Hippocampal formation (tissue), 2 donors: ENCODE measurements at places on chromosomes 6 and 20.
A peak's percentile ranks its signal among the peaks of the same experiment; 100 is the strongest.

- no peak for DNase-seq
These were observed 119.9 kb upstream of the ASCC3 start for GRCh38 chr6:101001012-101001411.

- no peak for DNase-seq
These were observed 294.4 kb upstream of the CDH4 start for GRCh38 chr20:60957621-60958020.

DNA sequence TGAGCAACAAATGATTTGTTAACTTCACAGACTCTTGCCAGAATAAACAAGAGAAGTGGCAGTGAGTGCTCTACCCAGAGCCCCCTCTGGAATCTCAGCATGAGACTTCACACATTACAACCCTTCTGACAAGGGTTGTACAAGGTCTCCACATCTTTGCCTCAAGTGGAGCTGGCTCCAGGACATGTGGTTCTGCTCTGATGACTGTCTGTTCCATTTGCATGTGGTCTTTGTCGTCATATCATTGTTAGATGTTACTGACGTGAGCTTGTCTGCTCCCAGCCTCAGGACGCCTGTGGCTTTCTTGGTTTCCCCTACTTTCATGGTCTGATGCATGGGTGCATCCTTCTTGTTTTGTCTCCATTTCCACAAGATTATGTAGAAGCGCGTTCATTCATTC, 115.0 kb downstream of the SLC24A3 start:
- DNase-seq = no peak

DNA sequence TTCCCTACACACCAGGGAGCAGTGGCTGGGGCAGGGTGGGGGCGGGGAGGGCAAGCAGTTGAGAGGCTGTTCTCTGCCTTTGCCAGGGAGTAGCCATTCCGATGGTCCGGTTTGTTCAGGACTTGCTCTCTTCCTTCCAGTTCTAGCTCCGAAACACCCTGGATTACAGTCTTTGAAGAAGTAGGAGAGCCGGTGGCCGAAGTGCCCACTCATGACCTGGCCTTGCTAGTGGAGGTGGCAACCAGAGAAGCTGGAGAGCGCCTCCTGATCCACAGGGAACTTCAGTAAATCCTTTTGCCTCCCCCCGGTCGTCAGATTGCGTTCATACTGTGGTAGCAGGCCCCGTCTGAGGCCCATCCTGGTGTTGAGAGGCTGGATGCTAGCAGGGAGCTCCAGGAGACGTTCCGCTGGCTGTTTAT, 92.8 kb downstream of the ARID1B start:
- no peak for DNase-seq

GRCh38 chr20:1951436-1952115, 42.3 kb downstream of the PDYN start:
- no peak for DNase-seq

- DNase-seq = no peak
These were observed 118.0 kb downstream of the ANKS1A start for GRCh38 chr6:35007016-35007415.

GRCh38 chr6:116073765-116074440, 13.2 kb upstream of the FRK start:
- no peak for DNase-seq

DNA sequence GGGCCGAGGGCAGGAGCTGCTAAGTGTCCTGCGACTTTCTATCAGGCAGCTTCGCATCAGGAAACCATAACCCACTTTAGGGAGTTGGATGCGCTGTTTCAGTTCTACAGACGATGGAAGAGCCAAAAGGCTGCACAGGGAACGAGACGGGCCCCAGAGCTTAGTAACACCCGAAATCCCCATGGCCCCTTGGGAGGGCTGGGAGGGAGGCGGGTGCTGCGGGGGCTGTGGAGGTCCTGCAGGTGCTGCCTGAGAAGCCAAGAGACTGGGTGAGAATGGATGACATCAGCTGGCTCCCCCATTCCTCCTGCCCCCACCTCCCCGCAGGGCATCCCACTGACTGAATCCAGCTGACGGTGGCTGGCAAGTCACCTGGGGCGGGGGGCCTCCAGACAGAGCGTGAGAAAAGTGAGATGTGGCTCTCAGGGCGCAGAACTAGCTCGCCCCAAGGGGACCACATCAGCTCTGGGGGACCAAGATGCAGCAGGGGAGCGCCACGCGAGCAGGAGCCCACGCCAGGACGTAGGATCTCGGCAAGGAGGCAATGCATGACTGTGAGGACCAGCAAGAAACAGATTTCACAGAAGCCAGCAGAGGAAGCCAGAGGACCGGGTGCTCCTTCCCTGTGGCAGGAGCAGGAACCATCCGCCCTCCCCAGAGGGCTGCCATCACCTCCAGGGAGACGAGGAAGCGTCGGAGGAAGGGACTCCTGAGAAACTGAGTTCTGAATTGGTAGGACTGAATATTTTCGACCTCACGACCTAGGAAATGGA, 36.8 kb downstream of the PNLDC1 start:
- DNase-seq = no peak

DNA sequence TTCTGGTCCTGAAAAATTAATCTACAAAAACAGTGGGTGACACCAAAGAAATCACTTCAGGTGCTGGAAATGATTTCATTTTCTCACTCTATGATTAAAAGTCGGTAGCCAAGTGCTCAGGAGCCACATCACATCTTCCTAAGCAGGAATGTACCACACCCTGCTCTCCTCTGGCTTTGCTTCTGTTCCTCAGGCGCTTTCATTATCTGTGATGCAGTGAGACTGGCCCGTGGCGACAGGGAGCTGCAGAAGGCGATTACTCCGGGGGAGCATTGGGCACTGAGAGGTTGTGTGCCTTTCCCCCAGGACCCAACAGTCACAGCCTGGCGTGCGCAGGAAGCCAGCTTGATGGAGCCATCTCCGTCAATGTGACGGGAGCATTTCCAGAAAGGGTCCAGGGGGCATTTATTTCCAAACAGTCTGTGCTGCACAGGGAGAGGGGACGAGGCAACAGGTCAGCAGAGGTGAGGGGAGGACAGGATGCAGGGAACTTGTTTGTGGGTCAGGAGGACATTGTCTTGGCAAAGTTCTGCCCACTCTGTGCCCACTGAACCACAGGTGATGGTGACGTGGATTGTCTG, 5.6 kb upstream of the ZNF831 start:
- DNase-seq = no peak

- no peak for DNase-seq
These were observed 2.9 kb upstream of the BMP7 start for GRCh38 chr20:57269148-57269984.

GRCh38 chr6:97876711-97877110, 593.7 kb upstream of the MMS22L start:
- DNase-seq = no peak

GRCh38 chr6:150395388-150396009, 26.7 kb downstream of the IYD start:
- DNase-seq = peak; percentile 34

DNA sequence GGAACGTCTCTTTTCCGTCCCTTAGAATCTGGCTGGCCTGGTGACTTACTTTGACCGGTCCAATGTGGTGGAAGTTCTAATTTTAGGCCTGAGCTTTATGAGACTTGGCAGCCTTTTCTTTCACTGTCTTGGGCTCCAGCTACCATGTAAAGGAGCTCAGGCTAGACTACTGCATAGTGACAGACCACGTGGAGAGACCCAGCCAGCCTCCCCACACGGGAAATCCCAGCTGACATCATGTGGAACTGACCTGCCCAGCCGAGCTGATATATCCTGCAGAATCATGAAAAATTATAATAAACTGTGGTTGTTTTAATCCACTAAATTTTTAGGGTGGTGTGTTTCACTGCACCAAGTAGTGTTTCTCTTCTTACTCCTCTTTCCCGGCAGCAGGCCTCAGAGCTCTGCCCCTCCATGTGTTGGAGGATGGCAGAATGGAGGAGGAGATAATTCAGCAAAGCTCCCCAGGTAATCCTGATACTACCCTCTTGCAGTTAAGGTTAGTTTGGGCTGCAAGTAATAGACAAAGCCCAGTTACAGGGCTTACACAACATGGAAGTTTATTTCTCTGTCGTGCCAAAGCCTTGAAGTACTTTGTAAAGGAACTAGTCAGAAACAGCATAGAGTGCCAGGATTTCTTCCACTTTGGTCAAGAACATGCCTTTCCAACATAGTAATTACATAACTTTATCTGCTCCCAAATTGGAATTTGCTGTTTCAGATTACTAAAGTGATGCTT, 87.5 kb downstream of the SH3BGRL2 start:
- no peak for DNase-seq

DNA sequence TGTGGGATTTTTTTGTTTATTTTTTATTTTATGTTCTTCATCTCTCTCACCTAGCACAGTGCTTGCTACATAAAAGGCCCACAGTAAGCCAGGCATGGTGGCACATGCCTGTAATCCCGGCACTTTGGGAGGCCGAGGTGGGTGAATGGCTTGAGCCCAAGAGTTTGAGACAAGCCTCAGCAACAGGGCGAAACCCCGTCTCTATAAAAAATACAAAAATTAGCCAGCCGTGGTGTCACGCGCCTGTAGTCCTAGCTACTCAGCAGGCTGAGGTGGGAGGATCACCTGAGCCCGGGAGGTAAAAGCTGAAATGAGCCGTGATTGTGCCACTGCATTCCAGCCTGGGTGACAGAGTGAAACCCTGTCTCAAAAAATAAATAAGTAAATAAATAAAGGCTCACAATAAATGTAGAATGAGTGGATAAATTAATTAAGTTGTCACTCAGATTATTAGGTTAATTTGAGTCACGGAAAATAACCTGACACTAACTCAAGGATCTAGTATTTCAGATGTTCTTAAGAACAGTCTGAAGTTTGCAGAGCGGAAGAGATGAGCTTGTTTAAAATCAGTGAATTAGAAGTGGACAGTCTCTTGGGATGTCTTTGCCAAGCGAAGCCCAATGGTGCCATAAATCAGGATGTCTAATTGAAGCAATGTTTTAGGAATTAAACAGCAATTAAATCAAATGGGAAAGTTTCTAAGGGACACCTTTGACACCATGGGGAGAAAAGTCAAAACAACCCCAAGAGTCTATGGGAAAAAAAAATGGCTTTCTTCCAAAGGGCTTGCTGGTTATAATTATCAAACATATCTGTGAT, 214.4 kb downstream of the ZNF217 start:
- DNase-seq = no peak

DNA sequence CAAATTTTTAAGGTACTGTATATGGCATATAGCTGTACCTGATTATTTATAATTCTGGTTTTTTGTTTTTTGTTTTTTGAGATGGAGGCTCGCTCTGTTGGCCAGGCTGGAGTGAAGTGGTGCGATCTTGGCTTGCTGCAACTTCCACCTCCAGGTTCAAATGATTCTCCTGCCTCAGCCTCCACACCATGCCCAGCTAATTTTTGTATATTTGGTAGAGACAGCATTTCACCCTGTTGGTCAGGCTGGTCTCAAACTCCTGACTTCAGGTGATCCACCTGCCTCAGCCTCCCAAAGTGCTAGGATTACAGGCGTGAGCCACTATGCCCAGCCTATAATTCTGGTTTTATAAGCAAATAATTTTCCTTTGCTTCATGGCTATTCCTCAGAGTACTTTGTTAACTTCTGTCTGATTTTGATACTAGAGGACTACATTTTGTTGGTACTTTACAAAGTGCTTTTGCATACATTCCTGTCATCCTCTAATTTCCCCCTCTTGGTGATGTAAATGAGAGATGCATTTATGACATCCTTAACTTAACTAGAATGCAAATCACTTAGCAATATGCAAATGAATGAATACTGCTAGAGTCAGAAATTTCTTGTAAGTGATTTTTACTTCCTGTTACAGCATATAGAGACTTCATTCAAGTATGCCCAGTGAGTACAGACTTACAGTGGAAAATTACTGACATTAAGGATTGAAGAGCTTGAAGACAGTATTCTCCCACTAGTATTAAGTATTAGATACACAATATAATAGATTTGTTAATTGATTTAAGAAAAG, 35.7 kb upstream of the ARID1B start:
- no peak for DNase-seq

GRCh38 chr20:12966468-12967085, 42.2 kb upstream of the SPTLC3 start:
- DNase-seq = peak; percentile 65

DNA sequence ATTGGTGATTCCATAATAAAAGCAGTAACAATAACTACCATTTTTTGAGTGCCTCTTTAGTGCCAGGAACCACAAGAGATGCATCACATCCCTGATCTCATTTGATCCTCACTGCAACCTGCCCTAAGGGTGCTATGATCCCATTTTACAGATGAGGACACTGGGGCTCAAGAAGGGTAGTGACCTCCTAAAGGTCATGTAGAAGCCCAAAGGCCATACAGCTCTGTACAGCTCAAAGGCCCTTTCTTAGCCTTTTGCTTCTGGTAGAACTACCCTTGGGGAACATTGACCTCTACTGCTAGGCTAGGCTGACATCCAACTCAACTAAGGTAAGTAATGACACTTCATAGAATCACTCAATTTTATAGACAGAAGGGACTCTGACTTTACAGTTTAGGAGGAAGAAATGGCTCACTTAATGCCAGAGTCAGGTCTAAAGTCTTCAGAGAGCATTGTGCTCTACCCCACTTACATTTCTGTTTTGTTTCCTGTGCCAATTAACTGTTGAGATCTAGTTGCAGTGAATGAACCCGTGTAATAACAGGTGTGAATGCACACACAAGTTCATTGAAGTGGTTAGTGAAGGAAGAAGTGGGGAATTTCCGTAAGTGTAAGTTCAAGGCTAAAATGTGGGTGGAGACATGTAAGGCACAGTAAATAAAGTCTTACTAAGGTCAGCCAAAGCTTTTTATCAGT, 10.7 kb downstream of the SLC9A8 start:
- no peak for DNase-seq

DNA sequence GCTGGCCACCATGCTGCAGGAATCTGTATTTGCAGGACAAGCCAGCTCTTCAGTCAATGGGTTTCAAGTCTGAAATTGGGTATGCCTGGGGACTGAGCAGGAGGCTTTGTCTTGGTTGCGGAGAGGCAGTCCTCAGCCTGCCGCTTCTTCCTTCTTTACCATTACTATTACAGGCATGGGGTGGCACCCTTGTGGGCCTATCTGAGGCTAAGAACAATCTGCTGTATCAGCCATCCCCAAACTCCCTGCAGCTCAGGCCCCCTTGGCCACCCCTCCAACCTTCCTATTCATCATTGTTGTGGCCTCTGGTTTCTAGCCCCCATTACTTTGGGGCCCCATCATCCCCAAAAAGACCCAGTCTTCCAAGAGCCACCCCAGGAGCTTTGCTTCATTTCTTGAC, 289.2 kb upstream of the FOXQ1 start:
- DNase-seq = no peak
